ENCODE measurements at places on chromosomes 13 and 19. TPM values are rescaled to one million over a fixed set of nuclear protein-coding genes. Genes with fewer than 3 reads are reported as not detected.

OR7E24 gene
- total RNA-seq: not detected

ZNF534 gene
- total RNA-seq: not detected

ZNF444 gene
- total RNA-seq: 29.1 TPM

C5AR1 gene
- total RNA-seq: 1.7 TPM

ZNF577 gene
- 0.15 TPM for total RNA-seq

All from A549 treated with CpdA at 1 μM for 4 hours (cell line).